NCI-H2029 treated with DMSO at 0.1 percent for 48 hours (cell line): ENCODE measurements at places on chromosomes 2 and 18.

GRCh38 chr2:149062531-149062930 lies 24.0 kb downstream of the LYPD6B start:
- DNase-seq, result no peak

DNA sequence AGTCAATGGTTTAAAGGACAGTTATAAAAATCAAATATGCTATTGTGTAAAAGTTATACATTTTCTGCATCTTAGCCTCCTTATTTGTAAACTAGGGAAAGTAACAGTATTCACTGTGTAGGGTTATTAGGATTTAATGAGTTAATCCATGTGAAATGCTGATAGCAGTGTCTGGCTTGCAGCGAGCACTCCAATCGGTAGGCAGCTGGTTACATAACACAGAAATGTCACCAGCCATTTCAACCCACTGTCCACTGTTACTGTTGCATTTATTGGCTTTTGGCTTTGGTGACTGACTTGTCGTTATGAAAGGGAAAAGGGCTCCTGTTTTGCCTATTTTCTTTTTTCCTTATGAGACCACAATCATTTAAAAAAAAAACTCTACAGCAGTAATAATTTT lies 38.9 kb downstream of the ID2 start:
- no peak for DNase-seq

- no peak for DNase-seq
These were observed 12.5 kb upstream of the HK2 start for GRCh38 chr2:74821177-74822126.

- no peak for DNase-seq
These were observed 786 bp upstream of the TMEM200C start for GRCh38 chr18:5895876-5896740.

GRCh38 chr2:10338270-10339188 lies 35.8 kb downstream of the HPCAL1 start:
- no peak for DNase-seq

GRCh38 chr2:145315053-145315452 lies 795.1 kb upstream of the ZEB2 start:
- DNase-seq, result no peak

DNA sequence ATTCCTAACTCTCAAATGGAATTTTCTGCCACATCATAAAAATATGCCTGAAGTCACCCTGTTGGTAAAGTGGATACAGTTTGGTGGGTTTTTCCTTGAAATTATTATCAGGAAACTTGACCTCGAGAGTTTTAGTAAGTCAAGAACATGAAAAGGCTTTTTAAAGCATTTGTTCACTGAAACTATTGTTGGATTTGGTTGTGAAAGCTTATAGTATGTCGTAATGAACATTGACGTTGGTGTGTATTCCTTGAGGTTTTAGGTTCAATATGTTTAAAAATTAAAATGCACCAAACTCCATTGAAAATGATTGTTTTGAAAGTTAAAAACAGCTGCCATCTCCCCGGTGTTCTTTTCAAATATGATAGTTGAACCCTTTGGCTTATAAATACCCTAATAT lies 30.8 kb downstream of the AOX1 start:
- no peak for DNase-seq

DNA sequence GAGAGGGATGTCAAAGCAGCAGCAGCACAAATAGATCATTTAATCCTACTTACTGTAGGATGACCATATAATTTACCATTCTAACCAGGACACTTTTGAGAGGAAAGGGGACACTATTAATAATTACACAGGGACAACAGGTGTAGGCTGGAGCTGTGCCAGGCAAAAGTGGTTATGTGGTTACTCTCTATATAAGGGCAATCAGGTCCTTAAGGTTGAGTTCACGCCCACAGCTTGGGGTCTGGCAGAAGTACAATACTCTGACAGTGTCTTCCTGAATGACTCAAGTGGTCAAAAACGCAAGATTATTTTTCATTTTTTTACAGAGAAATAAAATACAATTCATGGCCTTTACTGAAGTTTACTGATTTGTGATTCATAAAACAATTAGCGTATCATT lies 2.8 kb downstream of the PREPL start:
- peak; percentile 90 for DNase-seq

DNA sequence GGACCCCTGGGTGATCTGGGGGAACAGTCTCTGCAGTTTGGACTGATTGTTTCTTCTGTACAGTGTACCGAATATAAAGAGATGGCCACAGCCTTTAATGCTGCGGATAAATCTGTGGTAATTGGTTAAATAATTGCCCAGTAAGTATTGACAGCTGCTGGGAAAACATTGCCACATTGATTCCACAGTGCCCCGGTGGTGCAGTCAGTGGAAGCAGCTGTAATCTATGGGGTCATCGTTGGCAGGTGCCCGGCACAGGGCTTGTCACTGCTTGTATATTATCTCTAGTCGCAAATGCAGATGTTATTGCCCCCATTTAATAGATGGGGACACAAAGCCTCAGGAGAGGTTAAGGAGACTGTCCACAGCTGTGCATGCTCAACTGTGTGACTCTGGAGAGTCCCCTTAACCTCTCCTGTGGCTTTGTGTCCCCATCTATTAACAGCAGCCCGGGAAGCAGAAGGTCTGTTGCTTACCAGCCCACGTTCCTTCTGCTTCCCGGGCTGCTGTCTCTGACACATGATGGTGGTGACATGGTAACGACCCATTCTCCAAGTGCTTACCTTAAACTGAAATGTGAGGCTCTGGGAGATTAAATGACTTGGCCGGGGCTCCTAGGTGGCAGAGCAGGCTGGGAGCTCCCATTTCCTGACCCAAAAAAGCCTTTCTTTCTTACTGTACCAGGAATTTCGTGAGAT lies 76.9 kb downstream of the NCK2 start:
- DNase-seq, result no peak

DNA sequence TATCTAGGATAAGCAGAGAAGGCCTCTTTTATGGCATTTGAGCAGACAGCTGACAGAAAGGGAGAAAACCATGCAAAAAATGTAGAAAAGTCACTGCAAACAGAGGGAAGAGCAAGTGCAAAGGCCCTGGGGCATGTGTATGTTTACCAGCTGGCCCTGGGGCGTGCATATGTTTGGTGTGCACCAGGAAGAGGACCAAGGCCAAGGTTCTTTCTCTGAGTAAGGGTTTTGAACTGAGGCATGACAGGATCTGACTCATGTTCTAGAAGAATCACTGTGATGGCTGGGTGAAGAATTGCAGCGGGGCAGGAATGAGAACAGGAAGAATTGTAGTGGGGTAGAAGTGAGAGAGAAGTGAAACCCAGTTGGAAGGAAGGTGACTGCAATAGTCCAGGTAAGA lies 69.6 kb downstream of the STEAP3 start:
- no peak for DNase-seq

DNA sequence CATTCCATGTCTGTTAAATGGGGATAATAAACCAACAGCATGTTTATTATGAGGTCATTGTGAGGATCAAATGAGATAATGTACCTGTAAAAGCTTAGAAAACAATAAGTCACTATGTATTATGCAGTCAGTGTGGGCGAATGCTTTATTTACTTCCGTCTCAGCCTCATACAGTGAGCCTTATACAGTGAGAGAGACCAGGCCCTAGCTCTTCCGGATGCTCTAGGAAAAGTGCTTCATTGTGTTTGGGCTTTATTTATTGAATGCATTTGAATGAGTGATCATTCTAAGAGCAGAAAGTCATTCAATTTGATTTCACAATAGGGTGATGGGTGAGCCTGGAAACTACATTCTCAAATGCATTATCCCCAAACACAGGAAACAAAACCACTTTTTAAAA lies 603.9 kb upstream of the FANCL start:
- no peak for DNase-seq

DNA sequence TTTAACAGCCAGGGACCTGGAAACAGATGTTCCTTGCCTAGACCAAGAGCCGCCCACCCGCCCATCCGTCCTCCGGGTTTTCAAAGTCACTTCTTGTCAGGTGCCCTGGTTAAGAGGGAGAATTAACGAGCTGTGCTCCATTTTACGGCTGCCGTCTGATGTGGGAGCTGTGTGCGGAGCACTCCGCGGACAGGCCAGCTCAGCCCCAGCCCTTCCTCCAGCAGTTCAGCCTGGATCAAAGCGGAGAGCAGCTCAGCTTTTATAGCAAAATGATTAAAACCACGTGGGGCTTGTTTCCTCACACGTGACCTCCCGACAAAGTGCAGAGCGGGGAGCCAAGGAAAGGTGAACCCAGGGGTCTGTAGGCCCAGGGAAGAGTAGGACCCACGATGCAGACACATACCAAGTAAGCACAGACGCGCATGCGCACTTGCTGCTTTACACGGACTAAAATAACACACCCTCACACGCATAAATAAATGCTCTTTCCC lies 46.1 kb upstream of the PKDCC start:
- DNase-seq, result no peak

- no peak for DNase-seq
These were observed 15.2 kb downstream of the CDKL4 start for GRCh38 chr2:39228413-39229209.
